ENCODE measurements at places on chromosomes 16 and 17.

GRCh38 chr16:25834101-25834500, 142.3 kb downstream of the HS3ST4 start:
- no peak for DNase-seq

GRCh38 chr16:3756113-3756512, 38.8 kb upstream of the TRAP1 start:
- no peak for DNase-seq

- no peak for DNase-seq
Observed at GRCh38 chr17:50199803-50200456, 1.5 kb downstream of the COL1A1 start.

DNA sequence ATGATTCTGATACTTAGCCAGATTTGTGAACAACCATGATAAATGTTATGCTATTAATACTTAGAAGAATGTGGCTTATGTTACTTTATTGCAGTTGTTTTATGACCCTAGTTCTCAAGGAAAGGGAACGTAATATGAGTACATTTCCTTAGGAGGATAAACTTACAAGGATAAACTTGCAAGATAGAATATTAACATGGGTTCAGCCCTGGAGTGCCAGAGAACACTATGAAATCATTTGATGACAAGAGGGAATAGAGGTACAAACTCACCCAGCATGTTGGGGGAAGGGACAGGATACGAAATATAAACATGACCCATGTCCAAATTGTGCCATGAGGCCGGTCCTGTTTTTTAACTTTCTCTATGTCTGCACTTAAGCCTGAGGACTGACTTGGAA, 13.0 kb upstream of the ABCA5 start:
- DNase-seq, result no peak

GRCh38 chr17:29597361-29598172, 4.6 kb downstream of the ANKRD13B start:
- DNase-seq, result no peak

DNA sequence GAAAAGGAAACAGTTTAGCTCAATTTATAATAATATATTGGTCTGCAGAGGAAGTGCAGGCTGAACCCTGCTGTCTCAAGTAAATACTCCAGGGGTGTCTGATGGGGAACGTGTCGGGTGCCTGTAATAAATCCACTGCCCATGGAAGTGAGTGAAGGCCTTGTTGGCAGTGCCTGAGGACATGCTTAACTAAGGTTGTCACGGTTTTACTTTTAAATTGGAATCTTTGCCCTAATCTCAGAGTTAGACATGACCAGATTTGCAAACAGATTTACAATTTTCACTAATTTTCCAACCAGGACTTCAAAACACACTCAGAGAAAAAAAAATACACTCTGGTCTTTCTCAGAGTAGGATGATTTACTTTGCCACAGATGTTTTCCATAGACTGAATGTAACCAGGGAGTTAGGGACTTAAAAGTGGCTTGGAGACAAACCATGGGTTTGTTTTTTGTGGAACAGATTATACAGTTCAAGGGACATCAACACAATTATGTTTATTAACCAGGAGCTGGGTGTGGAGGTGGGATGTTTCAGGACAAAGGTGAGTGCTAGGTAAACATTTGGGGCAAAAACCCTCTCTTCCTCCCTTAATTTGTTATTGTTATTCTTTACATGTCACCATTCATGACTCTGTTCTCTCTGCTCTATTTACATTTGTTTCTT, 144.5 kb downstream of the FTO start:
- DNase-seq, result no peak

DNA sequence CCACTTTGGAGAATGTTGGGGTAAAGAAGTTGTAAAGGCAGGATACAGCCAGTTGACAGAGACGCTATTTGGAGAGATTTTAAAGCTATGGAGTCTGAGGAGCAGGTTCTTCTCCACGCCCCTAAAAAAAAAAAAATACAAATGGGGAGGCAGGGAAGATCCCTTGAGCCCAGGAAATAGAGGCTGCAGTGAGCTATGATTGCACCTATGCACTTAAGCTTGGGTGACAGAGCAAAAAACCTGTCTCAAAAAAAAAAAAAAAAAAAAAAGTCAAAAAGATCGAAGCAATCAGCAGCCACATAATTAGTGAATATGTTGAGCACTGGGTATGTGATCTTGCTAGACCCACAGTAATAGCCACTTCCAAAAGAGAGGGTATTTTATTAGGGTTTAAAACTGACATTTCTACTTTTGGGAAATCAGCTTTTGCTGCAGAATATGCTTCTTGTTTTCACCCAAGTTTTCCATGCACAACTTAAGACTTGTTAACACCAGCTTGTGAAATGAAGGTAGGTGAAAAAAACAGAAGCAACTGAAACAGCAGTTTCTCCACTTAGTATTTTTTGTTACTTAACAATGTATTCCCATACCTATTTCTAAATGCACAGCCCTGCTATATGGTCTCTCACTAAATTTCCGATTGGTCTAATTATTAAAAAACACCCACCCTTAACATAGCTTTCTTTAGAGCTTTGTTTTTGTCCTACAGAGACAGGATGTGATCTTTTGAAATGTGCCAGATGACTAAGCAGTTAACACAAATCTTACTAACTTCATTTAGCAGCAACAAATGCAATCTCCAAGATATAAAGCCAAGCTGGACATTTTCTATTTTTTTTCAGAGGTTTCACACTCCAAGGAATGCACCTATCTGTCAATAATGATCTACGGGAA, 2.5 kb upstream of the ARL6IP1 start:
- no peak for DNase-seq

DNA sequence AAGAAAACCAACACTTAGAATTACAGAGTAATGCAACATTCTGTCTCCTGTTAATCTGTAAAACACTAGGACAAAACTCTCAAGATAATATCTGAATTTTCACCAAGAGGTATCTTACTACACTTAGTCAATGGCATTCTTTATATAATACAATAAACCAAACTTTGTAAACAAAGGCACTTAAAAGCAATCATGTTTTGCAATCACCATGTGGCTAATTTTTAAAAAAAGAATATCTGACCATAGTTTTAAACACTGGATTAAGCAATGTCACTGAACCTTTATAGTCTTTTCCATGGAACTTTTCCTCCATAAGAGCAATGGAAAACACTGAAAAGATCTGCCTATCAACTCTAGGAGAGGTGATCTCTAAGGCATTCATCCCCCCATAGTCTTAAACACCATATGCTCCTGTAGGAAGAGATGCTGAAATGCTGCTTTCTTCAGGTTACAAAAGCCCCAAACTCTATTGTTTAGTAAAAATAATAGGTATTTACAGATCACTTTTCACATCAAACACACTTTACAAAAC, 144.2 kb upstream of the CORO6 start:
- DNase-seq, result no peak

DNA sequence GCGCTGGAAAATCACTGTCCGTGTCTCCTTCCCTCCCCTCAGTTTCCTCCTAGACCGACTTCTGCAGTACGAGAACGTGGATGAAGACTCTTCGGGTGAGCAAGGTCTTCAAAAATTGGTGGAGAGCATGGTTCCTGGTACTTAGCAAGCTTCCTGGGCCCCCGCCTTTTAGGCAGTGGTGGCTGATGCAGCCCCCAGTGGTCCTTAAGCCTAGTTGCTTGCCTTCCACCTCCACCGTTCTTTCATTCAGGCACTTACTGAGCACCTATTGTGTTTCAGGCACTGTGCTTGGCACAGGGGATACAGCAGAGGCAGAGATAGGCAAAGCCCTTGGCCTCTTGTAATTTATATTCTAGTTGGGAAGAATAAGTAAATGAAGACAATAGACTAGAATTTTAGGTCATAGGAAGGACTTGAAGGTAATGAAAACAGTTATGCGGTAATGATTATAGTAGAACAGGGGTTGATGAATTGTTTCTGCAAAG, 767 bp downstream of the INO80E start:
- DNase-seq, result no peak

- no peak for DNase-seq
Observed at GRCh38 chr17:2043785-2044184, 2.0 kb downstream of the OVCA2 start.

- no peak for DNase-seq
Observed at GRCh38 chr16:88870608-88871348, 4.3 kb upstream of the PABPN1L start.

DNA sequence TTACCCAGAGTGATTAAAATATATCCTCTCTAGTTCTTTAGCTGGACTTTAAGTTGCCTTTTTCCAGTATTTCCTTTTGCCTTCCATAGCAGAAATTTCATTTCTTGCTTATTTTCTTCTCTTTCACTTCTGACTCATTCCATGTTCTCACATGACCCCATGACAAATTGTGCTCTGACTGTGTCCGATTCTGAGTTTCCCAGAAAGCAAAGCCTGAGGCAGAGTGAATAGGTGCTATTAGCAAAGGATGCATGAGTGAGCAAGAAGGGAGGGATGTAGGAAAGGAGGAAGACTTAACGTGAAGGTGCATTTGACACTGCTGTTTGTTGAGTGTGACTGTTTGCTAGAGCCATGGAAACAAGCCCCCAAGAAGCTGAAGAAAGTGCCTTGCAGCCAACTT, 82.6 kb upstream of the CNTNAP4 start:
- no peak for DNase-seq

- no peak for DNase-seq
Observed at GRCh38 chr17:75077072-75077495, 10.7 kb upstream of the SLC16A5 start.

- no peak for DNase-seq
Observed at GRCh38 chr16:55543472-55543871, 23.0 kb upstream of the CAPNS2 start.

DNA sequence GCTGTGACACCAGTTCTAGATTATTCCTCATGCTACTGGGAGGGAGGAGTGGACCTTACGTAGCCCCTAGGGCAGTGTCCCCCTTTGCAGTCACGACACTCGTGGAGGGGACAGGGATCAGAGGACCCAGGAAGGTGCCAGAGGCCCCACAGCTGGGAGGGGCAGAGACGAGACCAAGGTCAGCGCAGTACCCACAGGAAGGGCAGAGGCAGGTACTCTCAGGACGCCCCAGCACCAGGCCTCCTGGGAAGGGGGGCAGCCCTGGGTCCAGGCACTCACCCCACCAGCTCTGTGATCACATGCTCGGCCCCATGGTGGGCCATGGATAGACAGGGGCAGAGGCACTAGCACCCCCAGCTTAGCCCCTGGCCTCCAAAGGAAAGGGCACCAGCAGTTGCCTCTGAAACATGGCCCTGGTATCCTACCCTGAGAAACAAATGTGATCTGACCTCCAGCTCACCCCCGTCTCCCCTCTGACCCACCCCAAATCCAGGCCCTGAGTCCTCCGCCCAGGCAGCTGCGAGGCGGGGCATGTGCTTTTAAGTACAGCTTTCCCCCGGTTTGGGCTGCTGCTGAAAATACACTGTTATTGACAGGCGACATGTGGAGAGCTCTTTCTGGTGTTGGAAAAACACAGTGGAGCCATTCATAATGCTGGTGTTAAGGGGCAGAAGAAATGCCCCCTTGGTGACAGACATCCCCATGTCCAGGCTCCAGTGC, 361.9 kb downstream of the C16orf95 start:
- no peak for DNase-seq

DNA sequence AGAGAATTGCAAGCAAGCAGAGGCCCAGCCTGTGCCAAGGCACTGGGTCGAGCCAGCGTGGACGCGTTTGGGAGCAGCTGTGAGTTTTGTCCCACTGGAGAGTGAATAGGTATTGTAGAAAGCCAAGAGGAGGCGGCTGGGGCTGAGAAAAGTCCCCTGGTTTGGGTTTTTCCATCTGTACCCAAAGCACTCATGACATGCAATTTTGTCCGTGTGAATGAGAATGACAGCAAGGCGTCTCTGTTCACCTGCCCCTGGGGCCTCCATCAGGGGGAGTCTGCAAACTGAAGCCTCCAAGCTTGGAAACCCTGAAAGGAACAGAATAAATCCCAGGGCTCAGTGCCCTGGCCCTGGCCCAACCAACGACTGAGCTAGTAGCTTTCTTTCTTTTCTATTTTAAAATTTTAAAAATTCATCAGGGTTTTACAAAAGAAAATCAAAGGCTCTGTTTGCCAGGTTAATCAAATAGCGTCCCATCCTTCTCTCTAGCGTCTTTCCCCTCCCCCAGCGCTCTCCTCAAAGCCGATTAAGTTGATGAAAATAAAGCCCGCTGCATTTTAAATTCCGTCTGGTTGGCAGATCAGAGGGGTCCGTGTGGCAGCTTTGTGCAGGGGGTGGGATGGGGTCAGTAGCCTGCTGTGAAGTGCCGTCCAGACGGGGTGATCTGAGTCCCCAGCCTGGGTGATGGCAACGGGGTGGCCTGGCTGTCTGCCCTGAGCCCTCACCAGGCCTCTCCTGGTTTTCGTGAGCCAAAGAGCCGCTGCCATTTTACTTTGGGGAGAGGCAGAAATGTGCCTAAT, 171.0 kb downstream of the KATNIP start:
- DNase-seq, result no peak

DNA sequence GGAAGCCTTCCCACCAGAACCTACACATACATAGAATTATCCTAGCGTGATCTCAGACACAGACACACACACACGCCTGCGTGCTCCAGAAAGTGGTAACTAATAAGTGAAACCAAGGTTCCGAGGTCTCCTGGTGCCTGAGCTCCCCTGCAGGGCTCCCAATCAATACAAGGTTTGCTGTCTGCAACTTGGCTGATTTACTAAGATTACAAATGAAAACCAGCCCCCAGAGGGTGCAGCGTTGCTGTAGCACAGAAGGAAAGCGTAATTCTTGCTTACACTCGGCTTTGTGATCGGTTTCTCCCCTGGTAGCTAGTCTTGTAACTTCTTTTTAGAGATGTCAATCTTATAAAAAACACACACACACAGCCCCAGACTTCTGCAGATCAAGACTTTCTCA, 334.1 kb upstream of the XYLT1 start:
- no peak for DNase-seq

DNA sequence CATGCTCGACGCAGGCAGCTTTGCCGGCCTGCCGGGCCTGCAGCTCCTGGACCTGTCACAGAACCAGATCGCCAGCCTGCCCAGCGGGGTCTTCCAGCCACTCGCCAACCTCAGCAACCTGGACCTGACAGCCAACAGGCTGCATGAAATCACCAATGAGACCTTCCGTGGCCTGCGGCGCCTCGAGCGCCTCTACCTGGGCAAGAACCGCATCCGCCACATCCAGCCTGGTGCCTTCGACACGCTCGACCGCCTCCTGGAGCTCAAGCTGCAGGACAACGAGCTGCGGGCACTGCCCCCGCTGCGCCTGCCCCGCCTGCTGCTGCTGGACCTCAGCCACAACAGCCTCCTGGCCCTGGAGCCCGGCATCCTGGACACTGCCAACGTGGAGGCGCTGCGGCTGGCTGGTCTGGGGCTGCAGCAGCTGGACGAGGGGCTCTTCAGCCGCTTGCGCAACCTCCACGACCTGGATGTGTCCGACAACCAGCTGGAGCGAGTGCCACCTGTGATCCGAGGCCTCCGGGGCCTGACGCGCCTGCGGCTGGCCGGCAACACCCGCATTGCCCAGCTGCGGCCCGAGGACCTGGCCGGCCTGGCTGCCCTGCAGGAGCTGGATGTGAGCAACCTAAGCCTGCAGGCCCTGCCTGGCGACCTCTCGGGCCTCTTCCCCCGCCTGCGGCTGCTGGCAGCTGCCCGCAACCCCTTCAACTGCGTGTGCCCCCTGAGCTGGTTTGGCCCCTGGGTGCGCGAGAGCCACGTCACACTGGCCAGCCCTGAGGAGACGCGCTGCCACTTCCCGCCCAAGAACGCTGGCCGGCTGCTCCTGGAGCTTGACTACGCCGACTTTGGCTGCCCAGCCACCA, 9.7 kb downstream of the VASN start:
- no peak for DNase-seq
